ENCODE measurements at places on chromosomes 4 and X. TPM values are rescaled to one million over a fixed set of nuclear protein-coding genes. Genes with fewer than 3 reads are reported as not detected.

The PTPN13 gene
- total RNA-seq: 5.1 TPM

The SSX4B gene
- total RNA-seq: not detected

The SRPK3 gene
- 0.10 TPM for total RNA-seq

The AMBN gene
- not detected for total RNA-seq

The TACC3 gene
- 87.2 TPM for total RNA-seq

The SPANXN2 gene
- not detected for total RNA-seq

The GATA1 gene
- total RNA-seq: not detected

The SHROOM2 gene
- total RNA-seq: 0.24 TPM

Data from A549 treated with CpdA at 1 μM for 4 hours (cell line).